Right atrium auricular region (tissue), 2 donors: ENCODE measurements at places on chromosomes 13 and 19. TPM values are rescaled to one million over a fixed set of nuclear protein-coding genes. Genes with fewer than 3 reads are reported as not detected.

ZNF682 gene
- 1.4 TPM for total RNA-seq

CLDND2 gene
- not detected for total RNA-seq

CASP14 gene
- not detected for total RNA-seq

TEX29 gene
- total RNA-seq: not detected

ZNF534 gene
- total RNA-seq: not detected

LIM2 gene
- not detected for total RNA-seq

IRGC gene
- total RNA-seq: not detected

PROSER1 gene
- total RNA-seq: 8.9 TPM

TTC9B gene
- not detected for total RNA-seq

SPINT2 gene
- 11.1 TPM for total RNA-seq

TCF3 gene
- total RNA-seq: 28.7 TPM

DCT gene
- 0.11 TPM for total RNA-seq

FEM1A gene
- total RNA-seq: 30.5 TPM

DIAPH3 gene
- 1.1 TPM for total RNA-seq

TNPO2 gene
- 35.9 TPM for total RNA-seq

TUBB4A gene
- total RNA-seq: 2.3 TPM

IZUMO2 gene
- not detected for total RNA-seq

ZNF536 gene
- 1.9 TPM for total RNA-seq

FFAR1 gene
- not detected for total RNA-seq

SYNE4 gene
- not detected for total RNA-seq

PNKP gene
- 29.2 TPM for total RNA-seq

PDE4C gene
- 1.4 TPM for total RNA-seq

TMEM86B gene
- total RNA-seq: 1.3 TPM

ZSCAN4 gene
- 0.24 TPM for total RNA-seq

TEX101 gene
- not detected for total RNA-seq

KLF1 gene
- total RNA-seq: 0.26 TPM

FAM216B gene
- 22.0 TPM for total RNA-seq

THSD1 gene
- 6.5 TPM for total RNA-seq

LCP1 gene
- total RNA-seq: 8.6 TPM
